ENCODE measurements at places on chromosomes 4 and X. TPM values are rescaled to one million over a fixed set of nuclear protein-coding genes. Genes with fewer than 3 reads are reported as not detected.

DNA sequence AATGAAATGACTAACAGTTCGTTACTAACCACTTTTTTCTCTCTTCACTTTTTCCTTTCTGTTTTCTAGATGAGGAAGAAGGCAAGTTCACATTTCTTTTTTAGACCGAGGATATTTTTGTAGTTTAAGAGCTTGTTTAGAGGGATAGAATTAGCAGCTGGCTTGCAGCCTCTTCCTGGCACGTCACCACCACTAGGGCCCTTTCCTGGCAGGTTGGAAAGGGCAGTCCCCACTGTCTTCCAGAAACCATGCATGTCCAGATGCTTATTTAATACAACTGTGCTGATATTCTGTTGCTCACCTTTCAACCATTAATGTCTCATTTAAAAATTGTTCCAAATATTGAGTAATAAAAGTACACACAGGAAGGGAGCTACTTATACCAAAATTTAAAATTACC, 209.5 kb upstream of the PACRGL start:
- DNase-seq: no peak

- DNase-seq: no peak
Observed at GRCh38 chrX:44415639-44416386, 72.3 kb upstream of the EFHC2 start.

GRCh38 chrX:19097553-19098283, 24.6 kb downstream of the ADGRG2 start:
- no peak for DNase-seq

POF1B gene
- total RNA-seq: not detected

STBD1 gene
- total RNA-seq: 0.23 TPM

PDLIM3 gene
- total RNA-seq: not detected

KCNIP4 gene
- not detected for total RNA-seq

PDGFRA gene
- 0.05 TPM for total RNA-seq

Data from activated T-cell treated with anti-CD3 and anti-CD28 coated beads, Interleukin-2, amount 50 U/mL, for 4 hours (primary cell).